ENCODE measurements at places on chromosomes 6 and 20.

- no peak for DNase-seq
These were observed 14.7 kb downstream of the SNRPB start for GRCh38 chr20:2455771-2456497.

DNA sequence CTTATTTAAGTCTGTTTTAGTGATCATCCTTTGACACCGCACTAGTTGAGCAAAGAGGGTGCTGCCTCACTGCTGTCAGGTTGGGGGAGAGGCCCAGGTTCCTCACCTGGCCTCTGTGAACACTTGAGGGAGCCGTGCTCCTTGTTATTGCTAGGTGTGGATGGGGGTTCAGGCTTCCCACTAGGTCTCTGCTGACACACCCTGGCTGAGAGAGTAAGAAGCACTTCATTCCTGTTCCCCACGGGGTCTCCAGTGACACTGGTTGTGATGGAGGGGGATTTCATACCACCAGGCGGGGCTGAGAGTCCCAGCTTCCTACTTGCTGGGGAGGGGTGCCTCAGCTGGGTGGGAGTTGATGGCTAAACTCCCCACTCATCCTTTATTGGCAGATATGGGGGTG, 11.1 kb upstream of the NOTCH4 start:
- DNase-seq = no peak

DNA sequence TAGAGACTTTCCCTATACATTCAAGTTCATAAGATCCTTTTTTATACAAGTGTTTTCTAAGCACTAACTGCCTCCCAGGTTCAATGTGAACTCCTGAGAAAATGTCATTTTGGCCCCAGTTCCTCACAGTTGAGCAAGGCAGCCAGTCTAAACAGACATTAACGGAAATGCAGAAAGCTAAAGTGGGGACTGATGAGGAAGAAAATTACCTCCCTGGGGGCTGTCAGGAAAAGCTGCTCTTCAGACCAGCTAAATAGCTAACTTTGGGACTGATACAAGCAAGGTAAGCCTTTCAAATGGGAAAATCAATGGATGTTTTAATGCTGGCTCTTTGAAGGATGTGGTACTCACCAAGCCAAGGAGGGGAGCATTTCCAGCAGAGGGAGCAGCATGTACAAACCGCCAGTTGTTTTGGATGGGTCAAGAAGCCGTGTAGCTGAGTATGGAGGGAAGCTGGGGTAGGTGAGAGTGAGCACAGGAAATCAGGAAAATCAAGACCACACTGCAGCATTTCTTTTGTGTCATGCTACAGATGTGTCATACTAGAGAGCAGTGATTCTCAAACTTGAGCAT, 180.8 kb upstream of the CHD6 start:
- no peak for DNase-seq

- DNase-seq = no peak
These were observed 179.9 kb downstream of the ZDHHC14 start for GRCh38 chr6:157560691-157561413.

- DNase-seq = no peak
These were observed 8.9 kb upstream of the IGF2R start for GRCh38 chr6:159959976-159960384.

DNA sequence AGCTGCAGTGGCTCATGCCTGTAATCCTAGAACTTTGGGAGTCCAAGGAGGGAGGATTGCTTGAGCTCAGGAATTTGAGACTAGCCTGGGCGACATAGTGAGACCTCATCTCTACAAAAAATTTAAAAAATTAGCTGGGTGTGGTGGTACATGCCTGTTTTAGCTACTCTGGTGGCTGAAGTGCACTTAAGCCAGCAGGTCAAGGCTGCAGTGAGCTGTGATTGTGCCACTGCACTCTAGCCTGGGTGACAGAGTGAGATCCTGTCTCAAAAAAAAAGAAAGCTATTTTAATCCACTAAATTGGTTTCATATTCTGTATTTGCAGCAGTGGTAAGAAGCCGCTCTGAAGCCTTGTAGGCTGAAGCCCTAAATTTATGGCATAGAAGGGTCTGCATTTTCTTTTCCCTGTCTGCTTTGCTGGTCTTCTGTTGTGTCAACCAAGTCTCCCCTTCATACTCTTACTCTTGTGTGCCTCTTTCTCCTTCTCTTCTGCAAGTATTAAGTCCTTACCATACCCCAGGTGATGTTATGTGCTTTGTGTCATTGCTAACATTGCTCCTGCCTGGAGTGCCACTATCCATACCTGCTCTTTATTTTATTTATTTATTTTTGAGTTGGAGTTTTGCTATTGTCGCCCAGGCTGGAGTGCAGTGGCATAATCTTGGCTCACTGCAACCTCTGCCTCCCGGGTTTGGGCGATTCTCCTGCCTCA, 70.9 kb downstream of the MYO6 start:
- DNase-seq = no peak

DNA sequence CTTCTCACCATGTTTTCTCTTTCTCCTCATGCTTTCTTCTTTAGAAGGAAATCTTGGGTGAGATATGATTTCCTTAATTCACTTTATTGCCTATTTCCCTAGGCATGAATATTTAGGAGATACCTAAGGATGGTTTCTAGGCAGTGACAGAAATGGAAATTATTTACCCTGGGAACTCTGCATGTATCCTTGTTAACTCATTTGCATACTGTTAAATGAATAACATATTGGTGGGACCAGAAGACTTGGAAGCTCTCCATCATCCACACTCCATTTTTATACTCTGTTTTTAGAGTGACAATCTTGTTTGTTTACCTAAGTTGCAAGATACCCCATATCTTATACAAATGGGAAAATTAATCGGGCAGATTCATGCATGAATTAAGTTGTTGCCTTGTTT, 285.7 kb downstream of the RNF144B start:
- DNase-seq = no peak

DNA sequence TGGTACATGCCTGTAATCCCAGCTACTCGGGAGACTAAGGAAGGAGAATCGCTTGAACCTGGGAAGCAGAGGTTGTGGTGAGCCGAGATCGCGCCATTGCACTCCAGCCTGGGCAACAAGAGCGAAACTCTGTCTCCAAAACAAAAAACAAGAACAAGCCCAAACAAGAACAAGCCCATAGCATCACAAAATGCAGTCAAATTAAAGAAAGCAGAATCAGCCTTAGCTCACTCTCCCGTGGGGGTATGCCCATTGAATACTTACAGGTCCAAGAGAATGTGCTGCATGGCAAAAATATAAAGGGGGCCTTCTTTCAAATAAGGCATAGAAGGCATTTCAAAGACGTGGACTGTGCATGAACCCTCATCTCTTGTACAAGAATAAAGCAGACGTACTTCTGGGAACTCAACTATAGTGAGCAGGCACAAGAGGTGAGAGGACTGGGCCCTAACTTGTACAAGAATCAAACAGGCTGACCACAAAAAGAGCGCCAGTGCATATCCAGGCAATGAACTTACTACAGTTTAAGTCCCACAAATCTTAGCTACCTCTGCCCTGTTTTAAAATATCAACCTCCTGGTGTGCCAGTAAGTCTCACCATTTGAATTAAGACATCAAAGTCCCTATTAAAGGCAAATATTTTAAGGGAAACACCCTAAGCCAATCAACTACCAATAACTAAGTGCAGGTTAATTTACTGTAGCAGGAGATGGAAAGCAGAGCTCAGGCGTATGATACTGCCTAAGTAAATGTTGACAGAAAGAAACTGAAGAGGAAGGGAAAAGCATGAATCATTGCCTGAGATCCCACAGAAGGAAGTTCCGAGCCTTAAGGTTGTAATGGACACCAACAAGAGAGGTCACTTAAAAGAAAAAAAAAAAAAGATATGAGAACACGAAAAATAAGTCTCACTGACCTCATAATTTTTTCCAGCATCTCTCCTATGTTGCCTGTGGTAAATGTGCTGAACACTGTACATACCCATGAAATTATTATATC, 37.4 kb downstream of the TOMM6 start:
- peak; percentile 22 for DNase-seq

GRCh38 chr6:45816674-45817297, 198.9 kb downstream of the CLIC5 start:
- DNase-seq = no peak

Data from renal cortical epithelial cell (primary cell).